ENCODE measurements at places on chromosomes 3 and 15. TPM values are rescaled to one million over a fixed set of nuclear protein-coding genes. Genes with fewer than 3 reads are reported as not detected.

DNA sequence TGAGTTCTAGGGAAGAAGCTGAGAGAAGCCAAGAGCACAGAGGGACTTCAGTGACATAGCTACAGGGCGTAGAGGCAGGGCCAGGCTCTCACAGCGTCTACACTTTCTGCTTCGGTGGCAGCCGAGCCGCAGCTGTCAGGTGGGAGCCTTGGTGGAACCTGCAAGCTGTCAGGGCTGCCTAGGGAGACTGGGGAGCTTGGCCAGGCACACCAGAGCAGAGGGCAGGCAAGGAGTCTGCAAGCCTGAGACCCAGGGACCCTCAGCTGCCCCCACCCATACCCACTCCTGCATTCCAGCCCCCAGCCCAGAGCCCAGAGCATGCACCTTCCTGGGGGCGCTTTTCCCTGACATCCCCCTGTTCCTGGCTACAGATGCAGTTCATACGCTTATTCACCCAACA is 13.4 kb upstream of the KLF15 start:
- no peak for DNase-seq

- DNase-seq = no peak
Observed at GRCh38 chr15:63430766-63431451, 49.3 kb upstream of the CA12 start.

- DNase-seq = no peak
Observed at GRCh38 chr15:80403712-80404056, 498 bp upstream of the ARNT2 start.

DNA sequence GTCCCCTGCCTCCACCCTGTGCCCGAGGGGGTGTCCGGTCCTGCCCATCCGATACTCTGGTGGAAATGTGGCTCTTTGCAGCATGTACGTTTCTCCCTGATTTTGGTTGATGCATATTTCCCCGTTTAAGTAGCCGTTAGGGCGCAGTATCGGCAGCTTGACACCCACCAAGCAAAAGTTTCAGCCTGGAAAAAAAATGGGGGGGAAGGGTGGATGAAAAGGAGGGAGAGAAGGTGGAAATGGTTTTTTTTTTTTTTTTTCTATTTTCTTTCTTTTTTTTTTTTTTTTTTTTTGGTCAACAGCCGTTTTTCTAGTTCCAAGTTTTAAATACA is 1.3 kb downstream of the RAP2B start:
- DNase-seq = no peak

DNA sequence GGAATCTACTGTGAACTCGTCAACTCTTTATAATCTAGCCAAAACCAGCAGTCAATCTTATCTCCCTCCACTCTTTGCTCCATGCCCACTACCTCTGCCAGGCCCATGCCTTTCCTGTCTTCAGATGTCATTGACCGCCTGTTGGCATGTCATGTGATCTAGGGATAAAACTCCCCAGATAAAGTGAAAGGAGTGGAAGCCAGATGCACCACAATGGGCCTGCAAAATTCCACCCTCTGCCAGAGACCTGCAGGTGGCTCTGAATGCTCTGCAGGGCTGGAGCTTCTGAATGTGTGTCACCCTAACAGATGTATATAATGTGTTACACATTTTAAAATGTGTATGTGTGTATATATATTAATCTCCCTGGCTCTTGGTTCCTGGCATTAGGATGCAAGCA is 2.3 kb upstream of the CCR3 start:
- no peak for DNase-seq

DNA sequence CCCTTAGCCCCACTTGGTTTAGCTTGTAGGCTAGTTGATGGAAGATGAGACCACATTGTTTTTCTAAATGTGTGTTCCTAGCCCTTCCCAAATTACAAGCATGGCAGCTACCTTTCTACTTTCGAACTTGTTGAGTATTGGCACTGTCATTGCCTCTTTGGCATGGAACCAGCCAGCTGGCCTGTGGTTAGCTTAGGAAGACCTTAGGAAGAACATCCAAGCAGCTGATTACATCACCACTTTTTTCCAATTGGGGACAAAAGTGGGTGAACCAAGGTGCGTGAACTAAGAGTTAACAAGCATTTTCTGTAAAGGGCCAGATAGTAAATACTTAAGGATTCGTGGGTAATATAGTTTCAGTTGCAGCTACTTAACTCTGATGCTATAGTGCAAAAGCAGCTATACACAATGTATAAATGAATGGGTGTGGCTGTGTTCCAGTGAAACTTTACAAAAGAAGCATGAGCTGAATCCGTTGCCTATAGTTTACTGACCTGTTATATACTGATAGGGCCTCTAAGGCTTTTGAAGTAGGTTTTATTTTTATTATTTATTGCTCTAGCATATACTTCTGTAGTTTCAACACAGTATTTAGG is 8.5 kb downstream of the KLHL18 start:
- DNase-seq = no peak

DNA sequence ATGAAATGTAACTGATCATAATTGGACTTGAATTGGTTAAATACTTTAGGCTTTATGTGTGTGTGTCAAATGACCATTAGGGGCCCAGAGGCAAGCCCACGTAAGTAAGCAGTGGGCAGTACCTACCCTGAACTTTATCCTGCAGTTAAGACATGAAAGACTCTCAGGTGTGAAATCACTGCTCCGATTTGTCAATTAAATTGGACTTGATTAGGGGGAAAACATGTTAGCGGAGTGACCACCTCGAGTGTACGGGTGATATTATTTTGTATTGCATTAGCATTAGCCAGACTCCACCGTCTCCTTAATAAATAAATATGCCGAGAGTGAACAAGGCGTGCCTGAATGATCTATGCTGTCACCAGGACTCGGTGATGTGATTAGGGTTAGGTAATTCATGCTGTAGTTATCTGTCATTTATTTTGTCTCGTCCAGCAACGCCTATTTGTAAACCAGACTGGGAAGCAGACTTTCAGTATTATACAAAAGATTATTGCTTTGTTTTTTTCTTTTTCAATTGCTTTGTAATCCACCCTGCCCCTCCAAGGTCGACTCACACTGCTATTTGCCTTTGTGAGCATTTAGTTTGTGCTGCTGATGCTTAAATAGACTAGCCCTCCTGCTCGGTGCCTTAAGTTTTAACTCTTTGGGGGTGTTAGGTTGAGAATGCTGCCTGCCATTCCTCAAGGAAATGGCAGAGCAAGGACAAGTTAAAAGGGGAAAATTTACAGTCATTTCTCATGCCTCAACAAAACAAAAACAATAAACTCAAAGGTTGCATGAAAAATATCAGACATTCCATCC is 1.8 kb downstream of the RBMS3 start:
- DNase-seq = peak; percentile 30

The SOX14 gene
- total RNA-seq = not detected

DNA sequence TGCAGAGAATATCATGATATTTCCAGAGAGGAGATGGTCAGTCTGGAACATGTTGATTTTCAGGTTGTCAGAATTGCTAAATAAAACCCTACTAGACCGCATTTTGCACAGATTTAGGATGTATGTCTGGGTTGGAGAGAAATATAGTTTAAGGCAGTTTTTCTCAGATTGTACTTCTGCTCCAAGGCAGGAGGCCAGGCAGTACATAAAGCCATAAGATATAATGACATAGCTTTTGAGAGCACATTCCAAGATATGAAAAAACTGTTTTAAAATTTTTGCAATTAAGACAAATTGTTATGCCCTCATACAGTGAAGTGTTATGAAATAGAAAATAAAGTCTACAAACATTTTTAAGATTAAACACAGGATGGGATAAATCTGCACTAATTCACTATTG is 301.8 kb upstream of the CBLB start:
- DNase-seq = no peak

DNA sequence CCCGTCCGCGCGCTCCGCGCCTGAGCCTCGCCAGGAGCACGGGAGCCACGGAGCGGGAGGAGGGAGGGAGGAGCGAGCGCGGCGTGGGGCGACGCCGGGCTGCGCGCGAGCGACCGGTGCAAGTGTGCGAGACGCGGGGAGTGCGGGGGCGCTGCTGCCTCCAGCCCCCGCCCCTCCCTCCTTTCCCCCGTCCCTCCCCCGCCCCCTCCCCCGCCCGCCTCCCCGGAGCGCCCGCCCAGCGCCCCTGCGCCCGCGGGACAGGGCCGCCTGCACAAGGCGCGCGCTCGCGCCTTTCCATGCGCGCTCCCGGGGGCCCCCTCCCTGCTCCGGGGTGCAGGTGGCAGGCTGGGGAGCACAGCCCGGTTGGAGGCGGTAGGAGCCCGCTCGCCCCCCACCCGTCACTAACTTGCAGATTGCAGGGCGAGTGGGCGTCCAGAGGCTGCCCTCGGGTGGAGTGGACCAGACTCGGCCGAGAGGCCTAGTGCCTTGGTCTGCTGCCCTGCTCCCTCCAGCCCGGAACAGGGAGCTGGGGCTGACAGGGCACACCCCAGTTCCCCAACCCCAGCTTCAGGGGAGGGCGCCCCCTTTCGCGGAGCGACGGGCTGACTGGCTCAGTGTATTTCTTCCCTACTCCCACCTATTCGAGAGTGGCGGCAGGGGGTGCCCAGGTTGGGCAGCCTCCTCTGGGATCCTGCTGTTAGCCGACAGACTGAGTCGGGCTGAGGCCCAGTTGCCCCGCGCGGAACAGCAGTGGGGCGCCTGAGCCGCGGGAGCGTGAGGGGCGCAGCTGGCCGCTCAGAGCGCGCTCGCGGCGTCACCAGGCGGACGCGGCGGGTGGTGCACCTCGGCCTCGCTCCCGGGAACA is at the start of gene WNT7A:
Gene WNT7A, minus strand, starts transcription at position 126 of the 865 bp plus-strand sequence. CDS start 255 bp downstream, outside the sequence.
- no peak for DNase-seq

DNA sequence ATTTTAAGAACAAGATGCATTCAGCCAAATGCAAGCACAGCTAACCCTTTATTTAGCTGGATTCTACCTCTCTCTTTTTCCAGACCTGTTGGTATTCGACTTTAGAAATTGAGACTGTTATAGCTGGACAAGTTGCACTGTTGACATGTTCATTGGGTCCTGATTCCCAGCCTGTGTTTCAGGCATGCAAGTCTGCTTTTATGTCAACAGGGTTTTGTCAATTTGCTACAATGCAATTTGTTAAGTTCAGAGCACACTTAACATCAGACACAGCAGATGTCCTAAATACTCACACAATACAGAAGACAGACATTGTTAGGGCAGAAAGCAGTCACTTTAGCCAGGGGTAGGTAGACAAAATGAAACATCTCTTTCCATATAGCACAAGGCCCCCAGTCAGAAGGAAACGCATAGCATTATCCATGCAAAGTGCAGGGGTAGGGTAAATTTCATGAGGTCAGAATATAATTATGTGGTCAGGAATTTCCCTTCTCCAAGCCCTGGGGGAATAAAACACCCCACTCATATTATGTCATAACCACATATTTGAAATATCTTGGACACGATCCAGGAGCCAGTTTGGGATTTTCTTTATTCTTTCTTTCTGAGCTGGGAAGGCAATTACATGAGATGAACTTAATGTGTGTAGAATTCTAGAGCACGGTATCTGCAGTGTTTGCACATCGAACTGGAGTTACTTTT is 504.1 kb downstream of the NTRK3 start:
- DNase-seq = peak; percentile 80

- DNase-seq = peak; percentile 42
Observed at GRCh38 chr3:16665282-16665741, 60.1 kb upstream of the DAZL start.

DNA sequence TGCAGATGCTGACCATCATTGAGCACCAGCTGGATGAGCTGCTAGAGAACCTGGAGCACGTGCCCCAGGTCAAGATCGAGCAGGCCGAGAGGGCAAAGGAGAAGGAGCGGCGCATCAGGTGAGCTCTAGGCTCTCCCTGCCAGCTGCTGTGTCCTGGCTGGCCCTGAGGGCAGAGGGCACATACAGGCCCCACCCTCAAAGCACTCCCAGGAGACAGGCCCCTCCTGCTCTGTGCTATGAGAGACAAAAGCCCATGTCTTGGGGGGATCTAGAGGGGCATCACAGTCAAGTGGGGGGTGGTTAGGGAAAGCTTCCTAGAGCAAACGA is 39.5 kb downstream of the CFAP100 start:
- DNase-seq = no peak

- peak; percentile 96 for DNase-seq
Observed at GRCh38 chr3:46089237-46090011, 62.1 kb upstream of the XCR1 start.

DNA sequence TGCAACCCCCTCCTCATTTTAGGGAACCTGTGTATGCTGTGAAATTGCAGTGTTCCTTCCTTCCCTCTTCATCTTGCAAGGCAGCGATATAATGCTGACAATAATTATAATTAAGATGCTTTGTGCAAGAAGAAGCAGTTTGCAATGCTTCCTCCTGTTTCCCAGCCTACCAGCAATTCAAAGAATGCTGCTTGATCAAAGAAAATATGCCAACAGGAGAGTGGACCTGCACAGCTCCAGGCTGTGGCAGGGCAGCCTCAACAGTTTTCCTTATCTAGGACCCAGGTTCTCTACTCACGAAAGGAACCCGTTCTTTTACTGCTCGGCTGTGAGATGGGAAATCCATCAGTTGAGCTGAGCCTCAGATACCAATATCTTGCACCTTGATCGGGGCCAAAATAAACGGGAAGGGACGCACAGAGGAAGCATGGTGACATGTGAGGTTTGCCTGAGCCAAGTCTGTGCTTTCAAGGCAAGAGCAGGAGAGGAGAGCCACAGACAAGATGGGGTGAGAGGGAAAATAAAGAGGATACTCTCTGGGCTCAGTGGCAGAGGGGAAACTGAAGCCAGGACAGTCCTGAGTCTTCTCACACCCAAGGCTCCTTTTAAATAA is 22.6 kb upstream of the LRTM1 start:
- no peak for DNase-seq

- peak; percentile 79 for DNase-seq
Observed at GRCh38 chr3:171967137-171967783, 72.1 kb upstream of the FNDC3B start.

The SNTN gene
- not detected for total RNA-seq

- DNase-seq = peak; percentile 83
Observed at GRCh38 chr3:184368586-184369183, 7.2 kb downstream of the POLR2H start.

GRCh38 chr3:28649266-28649665 is 300.6 kb upstream of the AZI2 start:
- no peak for DNase-seq

Data from HFFc6 (cell line).